ENCODE measurements at places on chromosomes 4 and X.

GRCh38 chrX:100864657-100865391 is 9.3 kb downstream of the NOX1 start:
- no peak for DNase-seq

DNA sequence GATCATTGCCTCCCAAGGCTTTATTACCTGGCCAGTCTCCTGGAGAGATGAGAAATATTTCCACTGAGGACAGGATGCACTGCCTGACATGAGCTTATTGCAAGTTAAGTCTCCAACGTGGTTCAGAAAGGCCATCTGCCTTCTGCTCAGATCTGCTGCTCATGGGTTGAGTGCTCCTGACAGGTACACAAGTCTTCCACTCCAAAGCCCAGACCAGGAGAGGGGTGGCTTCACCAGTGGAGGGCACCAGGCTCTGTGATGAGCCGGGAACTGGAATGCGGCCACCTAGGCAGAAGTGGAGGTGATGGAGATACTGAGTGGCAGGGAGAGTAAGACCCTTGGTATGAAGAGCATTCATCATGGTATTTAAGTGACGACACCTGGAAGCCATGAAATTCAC is 79.5 kb upstream of the IRF2 start:
- no peak for DNase-seq

DNA sequence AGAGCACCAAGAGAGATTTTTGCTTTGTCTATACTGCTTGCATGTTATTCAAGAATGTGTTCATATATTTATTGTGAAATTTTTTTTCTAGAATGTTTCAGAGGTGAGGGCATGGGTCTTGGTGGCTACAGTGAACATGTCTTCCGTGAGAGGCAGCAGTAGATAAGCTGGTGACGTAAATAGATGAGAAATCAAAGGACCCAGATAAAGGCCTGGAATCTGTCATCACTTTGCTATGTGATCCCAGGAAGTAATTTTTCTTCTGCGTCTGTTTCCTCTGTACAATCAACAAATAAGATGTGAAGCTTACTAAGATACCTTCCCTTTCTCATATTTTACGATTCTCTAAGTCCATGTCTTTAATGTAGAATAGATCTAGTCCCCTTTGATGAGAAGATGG is 129.1 kb downstream of the COL4A6 start:
- DNase-seq, result no peak

DNA sequence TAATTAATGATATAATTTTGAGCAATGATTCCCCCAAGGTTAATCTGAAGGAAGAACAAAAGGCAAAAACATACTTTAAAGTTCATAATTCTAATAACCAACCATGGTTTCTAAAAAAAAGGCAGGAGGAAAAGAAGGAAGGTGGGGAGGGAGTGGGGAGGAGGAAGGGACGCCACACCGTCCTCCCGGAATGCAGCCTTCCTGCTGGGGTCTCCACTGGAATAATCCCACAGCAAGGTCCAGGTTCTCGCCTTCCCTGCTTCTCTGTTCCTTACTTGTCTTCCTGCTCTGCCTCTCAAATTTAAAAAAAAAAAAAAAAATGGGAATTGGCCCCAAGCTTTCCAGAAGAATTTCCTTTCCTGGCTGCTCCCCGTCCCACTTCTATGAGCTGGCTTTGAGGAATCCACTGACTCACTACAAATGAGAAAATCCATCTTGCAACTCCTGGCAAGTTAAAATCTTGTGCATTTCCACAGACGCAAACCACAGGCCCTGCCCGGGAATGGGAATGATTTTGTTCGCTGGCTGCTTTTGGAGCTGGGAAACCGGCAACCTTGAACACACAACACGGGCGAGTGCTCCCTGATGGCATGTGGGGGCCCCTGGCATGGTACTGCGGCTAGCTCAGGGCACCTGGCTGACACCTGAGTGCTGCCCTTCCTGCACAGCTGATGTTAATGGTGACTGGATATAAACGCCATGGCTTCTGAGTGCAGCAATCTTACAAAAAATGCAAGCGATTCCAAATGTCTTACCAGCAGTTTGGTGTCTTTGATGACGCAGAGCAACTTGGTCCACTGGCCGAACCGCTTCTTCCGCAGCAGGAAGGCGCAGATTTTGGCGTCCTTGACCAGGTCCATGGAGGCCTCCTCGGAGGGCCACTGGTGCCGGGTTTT is 97.0 kb downstream of the AFAP1 start:
- no peak for DNase-seq

GRCh38 chr4:103075435-103075893 is 1.1 kb downstream of the SLC9B2 start:
- no peak for DNase-seq

GRCh38 chr4:87033902-87034301 is 99.1 kb downstream of the AFF1 start:
- DNase-seq, result no peak

DNA sequence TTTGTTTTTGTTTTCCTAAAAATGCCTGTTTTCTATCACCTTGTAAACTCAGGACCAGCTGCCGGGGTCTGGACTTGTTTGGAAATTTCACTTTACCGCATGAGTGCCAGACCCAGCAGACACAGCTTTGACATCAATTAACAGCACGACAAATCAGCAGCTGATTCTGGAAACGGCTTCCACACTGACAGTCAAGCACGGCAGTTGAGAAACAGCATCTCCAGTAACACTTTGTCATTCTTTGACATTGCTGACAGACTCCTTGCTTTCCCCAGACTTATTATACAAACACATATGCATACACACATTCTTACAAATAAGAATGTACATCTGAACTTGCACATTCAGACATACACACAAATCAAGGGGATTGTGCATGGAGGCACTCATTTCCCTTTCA is 1017.6 kb upstream of the HS3ST1 start:
- no peak for DNase-seq

DNA sequence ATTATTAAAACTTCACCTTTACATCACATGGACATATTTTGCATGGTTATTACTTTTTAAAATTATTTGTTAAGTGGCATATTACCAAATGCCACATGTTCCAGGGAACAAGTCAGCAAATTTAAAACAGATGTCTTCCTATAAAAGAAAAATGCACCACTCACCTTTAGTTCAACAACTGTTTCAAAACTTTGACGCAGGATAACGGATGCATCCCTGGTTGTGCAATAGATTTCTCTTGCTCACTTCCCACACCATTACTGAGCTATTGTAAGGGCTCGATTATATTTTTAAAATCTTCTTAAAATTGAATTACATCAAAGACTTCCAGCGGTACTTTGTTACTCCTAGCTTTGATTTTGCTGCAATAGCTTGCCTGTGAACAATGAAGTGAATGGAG is 93.0 kb upstream of the ARHGAP24 start:
- no peak for DNase-seq

DNA sequence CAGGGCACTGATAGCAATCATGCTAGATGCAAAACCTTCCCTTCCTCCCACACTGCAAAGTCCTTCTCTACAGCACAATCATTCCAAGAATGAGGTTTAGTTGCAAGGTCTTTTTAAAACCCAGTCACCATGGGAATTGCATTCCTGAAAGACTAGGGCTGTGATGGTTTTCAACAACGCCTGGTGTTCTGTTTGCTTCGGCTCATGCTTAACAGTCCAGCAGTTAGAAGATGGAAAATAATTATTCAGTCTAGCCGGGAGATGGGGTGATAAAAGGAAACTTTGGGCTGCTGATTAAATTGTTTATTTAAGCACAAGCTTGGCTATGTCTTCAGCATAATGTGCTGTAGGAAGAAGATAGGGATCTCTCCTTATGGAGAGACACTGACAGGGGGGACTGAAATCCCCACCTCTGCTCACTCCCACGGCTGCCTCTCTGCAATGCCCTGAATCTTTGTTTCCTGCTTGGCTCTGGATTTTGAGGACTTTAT is 211.4 kb downstream of the MID1IP1 start:
- DNase-seq, result no peak

DNA sequence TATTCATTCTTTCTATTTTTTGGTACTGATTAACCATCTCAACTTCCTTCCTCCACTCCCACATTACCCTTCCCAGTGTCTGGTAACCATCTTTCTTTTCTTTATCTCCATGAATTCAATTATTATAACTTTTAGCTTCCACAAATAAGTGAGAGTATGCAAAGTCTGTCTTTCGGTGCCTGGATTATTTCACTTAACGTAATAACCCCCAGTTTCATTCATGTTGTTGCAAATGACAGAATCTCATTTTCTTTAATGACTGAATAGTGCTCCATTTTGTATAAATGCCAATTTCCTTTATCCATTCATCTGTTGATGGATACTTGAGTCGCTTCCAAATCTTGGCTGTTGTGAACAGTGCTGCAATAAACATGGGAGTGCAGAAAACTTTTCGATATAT is 940.4 kb downstream of the GLUD2 start:
- DNase-seq, result no peak

GRCh38 chrX:31092970-31093638 is 21.3 kb upstream of the FTHL17 start:
- no peak for DNase-seq

- peak; percentile 18 for DNase-seq
Observed at GRCh38 chr4:120749445-120750151, 172.9 kb downstream of the PRDM5 start.

DNA sequence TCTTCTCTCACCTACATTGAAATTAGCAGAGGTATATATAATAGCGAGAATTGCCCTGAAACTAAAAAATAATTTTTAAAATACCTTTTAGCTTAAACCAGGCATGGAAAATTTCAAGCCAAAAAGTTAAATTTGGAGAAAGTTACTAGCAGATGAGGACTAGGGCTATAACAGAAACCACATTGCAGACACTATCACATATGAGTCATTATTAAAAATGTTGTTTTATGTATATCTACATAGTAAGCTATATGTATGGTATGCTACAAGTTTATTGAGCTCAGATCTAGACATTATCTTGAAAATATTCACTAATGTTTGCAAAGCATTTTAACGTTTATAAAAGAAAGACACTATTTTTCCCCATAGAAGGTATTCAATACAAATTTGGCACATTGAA is 147.8 kb downstream of the PAPSS1 start:
- DNase-seq, result no peak

- no peak for DNase-seq
Observed at GRCh38 chr4:8700531-8700930, 108.0 kb downstream of the CPZ start.

- no peak for DNase-seq
Observed at GRCh38 chr4:9146967-9147366, 23.2 kb upstream of the FAM90A26 start.

DNA sequence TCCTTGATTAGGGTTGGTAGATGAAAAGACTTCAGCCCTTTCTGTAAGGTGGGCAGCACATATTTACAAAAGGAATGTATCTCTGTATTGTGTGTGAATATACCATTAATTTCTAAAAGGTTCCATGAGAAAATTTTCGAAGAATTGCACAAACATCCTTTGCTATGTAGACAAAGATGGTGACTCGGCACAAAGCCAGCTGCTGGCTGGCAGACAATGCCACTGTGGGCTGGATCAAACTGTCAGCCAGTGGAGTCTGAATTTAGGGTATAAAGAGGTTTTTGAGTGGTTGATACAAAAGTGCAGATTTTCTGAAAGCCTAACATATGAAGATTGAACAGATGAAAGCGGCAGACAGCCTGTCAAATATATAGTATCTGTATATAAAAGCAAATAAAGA is 5.6 kb upstream of the TXK start:
- no peak for DNase-seq

DNA sequence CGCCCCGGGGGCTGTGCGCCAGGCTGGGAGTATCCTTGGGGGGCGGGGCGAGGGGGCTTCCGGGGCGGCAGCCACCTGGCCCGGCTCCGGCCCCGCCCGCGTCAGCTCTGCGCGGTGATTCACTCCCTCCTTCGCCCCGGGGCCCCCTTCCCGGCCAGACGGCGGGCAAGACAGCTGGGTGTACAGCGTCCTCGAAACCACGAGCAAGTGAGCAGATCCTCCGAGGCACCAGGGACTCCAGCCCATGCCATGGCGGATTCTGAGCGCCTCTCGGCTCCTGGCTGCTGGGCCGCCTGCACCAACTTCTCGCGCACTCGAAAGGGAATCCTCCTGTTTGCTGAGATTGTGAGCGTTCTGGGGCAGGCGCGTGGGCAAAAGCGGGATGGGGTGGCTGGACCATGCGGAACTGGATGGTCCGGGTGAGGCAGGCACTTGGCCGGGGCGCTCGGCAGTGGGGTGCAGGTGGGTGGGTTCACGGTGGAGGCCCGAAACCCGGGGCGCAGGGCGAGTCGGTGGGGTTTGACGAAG is at the start of gene PLP2:
Gene PLP2 (plus strand): TSS at position 147 of the 528 bp plus-strand sequence. CDS start 103 bp downstream, at position 250.
- peak; percentile 67 for DNase-seq

GRCh38 chr4:138192113-138192512 is 50.0 kb downstream of the SLC7A11 start:
- no peak for DNase-seq

GRCh38 chr4:169909479-169909878 is 116.7 kb downstream of the MFAP3L start:
- no peak for DNase-seq

- no peak for DNase-seq
Observed at GRCh38 chr4:78150543-78150864, 93.4 kb downstream of the FRAS1 start.

GRCh38 chr4:19256823-19257222 is 994.9 kb upstream of the SLIT2 start:
- no peak for DNase-seq

DNA sequence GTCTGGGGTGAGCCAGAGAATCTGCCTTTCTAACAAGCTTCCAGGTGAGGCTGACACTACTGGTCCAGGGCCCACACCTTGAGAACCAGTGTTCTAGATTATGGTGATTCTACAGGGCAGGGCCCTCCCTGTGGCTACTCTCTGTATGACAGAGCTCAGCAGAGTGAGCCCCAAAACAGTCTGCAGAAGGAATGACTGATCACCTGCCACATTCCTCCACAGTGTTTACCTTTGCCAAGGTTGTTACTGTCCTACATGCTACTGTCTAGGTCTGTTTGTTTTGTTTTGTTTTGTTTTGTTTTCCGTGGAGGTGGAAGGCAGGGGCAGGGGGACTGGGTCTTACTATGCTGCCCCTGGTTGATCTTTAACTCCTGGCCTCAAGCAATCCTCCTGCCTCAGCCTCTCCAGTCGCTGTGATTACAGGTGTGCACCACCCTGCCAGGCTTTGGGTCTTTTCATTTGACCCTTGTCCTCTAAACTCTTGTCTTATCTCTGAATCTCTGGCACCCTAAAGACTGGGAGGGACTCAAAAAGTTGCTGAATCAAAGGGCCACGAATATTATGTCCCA is 45.1 kb downstream of the MAP7D2 start:
- DNase-seq, result no peak

- DNase-seq, result peak; percentile 53
Observed at GRCh38 chr4:55396308-55397125, 760 bp downstream of the TMEM165 start.

DNA sequence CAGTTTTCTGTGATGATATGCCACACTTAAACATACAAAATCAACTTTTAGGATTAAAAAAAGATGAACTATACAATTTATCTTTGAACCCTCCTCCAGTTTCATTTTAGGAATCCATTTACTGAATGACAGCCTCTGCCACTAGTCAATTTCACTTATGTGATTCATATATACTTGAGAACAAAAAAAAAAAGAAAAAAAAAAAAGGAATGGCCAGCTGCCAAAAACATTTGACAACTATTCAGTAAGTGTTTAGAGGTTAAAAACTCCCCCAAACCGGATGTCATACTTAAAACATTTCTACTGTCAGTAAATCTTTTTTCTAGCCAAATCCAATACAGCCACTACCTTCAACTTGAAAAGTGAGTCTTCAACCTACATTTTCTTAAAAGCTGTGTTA is 266.7 kb upstream of the MAGEB2 start:
- no peak for DNase-seq

- DNase-seq, result no peak
Observed at GRCh38 chr4:57220172-57220571, 110.0 kb upstream of the IGFBP7 start.

GRCh38 chrX:100994352-100995281 is 25.1 kb downstream of the ARL13A start:
- DNase-seq, result no peak

- DNase-seq, result no peak
Observed at GRCh38 chr4:105198541-105198940, 51.9 kb downstream of the TET2 start.
